ENCODE measurements at places on chromosomes 4 and X. TPM values are rescaled to one million over a fixed set of nuclear protein-coding genes. Genes with fewer than 3 reads are reported as not detected.

The FAM9B gene
- polyA plus RNA-seq: 0.12 TPM

The KCNE5 gene
- 5.1 TPM for polyA plus RNA-seq

The BMX gene
- 1.8 TPM for polyA plus RNA-seq

The CSN1S1 gene
- polyA plus RNA-seq: not detected

The CLIC2 gene
- polyA plus RNA-seq: 12.4 TPM

The CT45A1 gene
- 16.9 TPM for polyA plus RNA-seq

The MAGEA10 gene
- polyA plus RNA-seq: not detected

The KLF8 gene
- polyA plus RNA-seq: 16.8 TPM

The GPR82 gene
- polyA plus RNA-seq: 0.18 TPM

The SORBS2 gene
- polyA plus RNA-seq: 42.4 TPM

The TRMT10A gene
- polyA plus RNA-seq: 12.8 TPM

The ADRA2C gene
- 0.46 TPM for polyA plus RNA-seq

The SSX2 gene
- not detected for polyA plus RNA-seq

The ATP2B3 gene
- polyA plus RNA-seq: 0.29 TPM

The EVC2 gene
- polyA plus RNA-seq: 8.8 TPM

GRCh38 chr4:158873795-158874401, 105.1 kb downstream of the FNIP2 start:
- DNase-seq: no peak

DNA sequence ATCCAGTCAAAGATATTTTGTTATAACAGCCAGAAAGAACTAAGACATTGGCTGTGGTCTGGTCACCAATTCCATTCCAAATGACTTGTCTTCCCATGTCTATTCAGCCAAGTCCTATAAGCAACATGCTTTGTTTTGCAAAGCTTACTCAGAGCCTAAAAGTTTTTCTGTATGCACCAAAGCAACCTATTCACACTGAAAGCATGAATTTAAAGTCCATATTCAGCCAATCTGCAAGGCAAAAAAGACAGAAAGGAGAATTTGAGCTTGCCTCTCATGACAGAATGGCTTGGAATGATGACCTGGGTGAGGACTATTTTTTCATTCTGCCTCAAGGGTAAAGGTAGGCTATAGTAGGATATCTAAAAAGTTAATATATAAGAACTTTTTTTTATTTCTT, 323.2 kb upstream of the NOCT start:
- DNase-seq: no peak

GRCh38 chrX:12929701-12930100, 23.3 kb downstream of the TLR8 start:
- no peak for DNase-seq

DNA sequence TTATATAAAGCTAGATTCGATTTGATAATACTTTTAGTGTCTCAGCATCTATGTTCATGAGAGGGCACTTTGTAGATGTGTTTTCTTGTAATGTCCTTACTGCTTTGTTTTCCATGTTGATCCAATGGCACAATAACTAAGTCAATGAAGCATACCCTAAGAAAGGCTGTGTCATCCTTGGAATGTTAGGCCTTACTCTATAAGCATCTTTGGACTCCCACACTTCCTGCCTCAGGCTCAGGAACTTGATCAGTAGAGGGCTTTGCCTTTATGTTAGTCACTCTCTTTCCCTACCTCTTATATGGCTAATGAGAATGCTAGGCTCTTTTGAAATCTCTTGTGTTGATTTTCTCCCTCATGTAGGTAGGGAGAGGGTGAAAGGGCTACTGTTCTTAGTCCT, 33.2 kb upstream of the EDA2R start:
- DNase-seq: no peak

- no peak for DNase-seq
Measured at GRCh38 chrX:139720979-139721378, 13.0 kb upstream of the MCF2 start.

- DNase-seq: no peak
Measured at GRCh38 chrX:24335871-24336270, 22.0 kb upstream of the SUPT20HL2 start.

- no peak for DNase-seq
Measured at GRCh38 chr4:41364876-41365275, 108.1 kb downstream of the UCHL1 start.

DNA sequence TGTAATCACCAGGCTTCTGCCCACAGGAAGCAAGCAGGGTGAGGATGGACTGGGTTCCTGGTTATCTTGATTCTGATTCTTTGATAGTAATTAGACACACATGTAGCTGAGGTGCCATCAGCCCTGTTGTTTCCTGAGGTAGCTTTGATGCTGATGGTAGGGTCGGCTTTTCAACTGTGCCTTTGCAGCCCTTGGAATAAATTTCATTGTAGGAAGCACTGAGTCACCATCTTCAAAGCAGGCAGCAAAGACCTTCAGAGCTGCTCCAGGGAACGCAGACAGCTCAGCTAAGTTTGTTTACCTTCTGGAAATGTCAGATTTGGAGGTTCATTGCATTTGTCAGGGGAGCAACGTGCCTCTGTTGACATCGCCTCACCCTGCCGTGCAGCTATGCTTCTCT, 135.4 kb downstream of the ASMT start:
- DNase-seq: no peak

DNA sequence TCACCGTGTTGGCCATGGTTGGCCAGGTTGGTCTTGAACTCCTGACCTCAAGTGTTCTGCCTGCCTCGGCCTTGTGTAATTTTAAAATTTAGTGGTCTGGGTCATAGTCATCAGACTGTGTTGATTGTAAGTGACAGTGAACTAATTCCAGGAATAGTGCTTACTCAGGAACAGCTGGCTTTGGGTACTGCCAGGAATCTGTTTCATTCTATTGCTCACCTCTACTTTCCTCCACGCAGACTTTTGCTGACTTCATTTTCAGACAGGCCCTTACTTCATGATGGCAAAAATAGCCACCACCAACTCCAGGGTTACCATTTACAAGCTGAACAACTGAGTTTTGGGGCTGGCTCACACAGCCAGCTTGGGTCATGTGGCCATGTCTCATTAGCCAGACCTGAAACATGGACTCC, 54.6 kb downstream of the FNIP2 start:
- no peak for DNase-seq

DNA sequence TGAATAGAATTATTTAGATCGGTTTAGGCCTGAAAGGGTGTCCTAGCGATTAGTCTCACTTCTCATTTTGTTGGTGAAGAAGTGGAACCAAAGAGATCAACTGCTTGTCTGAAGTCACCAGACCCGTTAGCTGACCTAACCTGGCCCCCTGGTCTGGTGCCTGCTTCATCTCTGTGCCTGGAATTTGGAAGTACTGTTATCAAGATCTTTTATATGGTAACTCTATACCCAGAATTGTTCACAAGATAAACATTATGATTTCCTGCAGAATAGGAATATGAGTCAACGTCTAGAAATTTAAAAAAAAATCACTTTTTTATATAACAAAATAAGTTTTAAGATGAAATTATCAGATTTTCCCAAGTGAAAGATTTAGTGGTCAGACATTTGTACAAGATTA, 37.2 kb downstream of the LRP2BP start:
- DNase-seq: no peak

- DNase-seq: no peak
Measured at GRCh38 chr4:95508421-95508820, 40.4 kb downstream of the UNC5C start.

- no peak for DNase-seq
Measured at GRCh38 chrX:40719731-40720130, 15.6 kb downstream of the MED14 start.

GRCh38 chr4:85681221-85681657, 206.3 kb downstream of the ARHGAP24 start:
- DNase-seq: no peak

DNA sequence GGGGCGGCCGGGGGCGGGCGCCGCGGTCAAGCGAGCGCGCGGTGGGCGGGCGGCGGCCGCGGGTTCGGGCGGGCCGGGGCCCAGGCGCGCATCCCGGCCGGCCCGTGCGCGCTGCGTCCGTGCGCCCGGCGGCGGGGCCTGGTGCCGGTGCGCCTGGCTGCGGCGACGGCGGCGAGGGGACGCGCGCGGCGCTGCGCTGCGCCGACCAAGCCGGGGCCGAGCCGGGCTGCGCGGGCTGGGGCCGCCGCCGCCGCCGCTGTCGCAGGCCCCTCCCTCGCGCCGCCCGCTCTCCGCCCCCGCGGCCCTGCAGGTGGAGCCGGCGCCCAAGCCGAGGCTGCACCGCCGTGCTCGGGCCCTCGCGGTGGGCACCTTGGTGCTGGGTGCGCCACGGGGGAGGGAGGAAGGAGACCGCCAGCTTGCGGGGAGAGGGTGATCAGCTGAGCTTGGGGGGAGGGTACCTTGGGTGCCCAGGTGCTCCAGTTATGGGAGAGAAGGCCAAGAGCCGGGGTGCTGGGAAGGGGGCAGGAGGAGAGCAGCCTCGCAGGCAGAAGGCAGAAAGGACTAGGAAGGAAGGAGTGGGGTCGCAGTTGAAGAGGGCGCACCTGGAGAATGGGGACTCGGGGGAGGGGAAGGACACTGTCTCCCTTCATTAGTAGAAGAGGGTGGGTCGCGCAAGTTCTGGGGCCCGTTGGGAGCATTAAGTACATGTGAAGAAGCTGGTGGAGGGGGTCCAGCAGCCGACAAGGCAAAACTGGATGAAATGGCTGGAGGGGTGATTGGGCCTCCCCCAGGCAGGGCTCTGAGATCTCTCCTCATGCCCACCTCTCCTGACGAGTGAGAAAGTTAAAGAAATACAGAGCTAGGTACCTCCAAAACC, at the start of gene PPP2R2C:
Gene PPP2R2C, minus strand, starts transcription at position 228 of the 877 bp plus-strand sequence. CDS start 385 bp downstream, outside the sequence.
- no peak for DNase-seq

DNA sequence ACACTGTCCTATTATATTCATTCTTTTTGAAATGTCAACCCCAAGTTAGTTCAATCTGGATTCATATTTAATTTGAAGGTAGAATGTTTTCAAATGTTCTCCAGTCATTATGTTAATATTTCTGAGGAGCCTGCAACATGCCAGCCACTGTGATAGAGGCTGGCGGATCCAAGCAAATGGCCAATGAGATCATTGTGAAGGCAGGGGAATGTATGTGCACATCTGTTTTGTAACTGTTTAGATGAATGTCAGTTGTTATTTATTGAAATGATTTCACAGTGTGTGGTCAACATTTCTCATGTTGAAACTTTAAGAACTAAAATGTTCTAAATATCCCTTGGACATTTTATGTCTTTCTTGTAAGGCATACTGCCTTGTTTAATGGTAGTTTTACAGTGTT, 1.6 kb downstream of the CXCL1 start:
- no peak for DNase-seq

GRCh38 chr4:19655666-19656065, 596.0 kb upstream of the SLIT2 start:
- no peak for DNase-seq

GRCh38 chr4:92814677-92815076, 510.9 kb downstream of the GRID2 start:
- no peak for DNase-seq
